ENCODE measurements at places on chromosomes 1 and 21. TPM values are rescaled to one million over a fixed set of nuclear protein-coding genes. Genes with fewer than 3 reads are reported as not detected.

- DNase-seq = no peak
These were observed 35.9 kb upstream of the PTGS2 start for GRCh38 chr1:186715887-186716809.

- DNase-seq = no peak
These were observed 89.8 kb downstream of the TRIM11 start for GRCh38 chr1:228316589-228317387.

DNA sequence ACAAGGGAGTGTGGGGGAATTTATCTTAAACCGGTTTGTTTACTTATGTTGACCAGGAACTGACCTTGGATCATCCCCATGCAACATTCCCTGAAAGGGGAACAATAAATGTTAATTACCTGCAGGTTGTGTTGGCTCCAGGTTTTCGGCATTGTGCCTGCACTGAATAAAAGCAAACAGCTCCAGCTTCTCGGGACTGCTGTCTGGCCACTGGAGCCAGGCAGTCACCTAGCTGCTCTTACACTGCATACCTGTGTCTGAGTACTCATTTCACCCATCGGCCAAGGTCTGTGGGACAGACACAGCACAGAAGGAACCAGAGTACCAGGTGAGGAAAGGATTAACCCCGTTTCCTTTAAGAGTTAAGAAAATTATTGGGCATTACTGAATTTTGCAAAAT is 32.7 kb upstream of the CTBS start:
- no peak for DNase-seq

DNA sequence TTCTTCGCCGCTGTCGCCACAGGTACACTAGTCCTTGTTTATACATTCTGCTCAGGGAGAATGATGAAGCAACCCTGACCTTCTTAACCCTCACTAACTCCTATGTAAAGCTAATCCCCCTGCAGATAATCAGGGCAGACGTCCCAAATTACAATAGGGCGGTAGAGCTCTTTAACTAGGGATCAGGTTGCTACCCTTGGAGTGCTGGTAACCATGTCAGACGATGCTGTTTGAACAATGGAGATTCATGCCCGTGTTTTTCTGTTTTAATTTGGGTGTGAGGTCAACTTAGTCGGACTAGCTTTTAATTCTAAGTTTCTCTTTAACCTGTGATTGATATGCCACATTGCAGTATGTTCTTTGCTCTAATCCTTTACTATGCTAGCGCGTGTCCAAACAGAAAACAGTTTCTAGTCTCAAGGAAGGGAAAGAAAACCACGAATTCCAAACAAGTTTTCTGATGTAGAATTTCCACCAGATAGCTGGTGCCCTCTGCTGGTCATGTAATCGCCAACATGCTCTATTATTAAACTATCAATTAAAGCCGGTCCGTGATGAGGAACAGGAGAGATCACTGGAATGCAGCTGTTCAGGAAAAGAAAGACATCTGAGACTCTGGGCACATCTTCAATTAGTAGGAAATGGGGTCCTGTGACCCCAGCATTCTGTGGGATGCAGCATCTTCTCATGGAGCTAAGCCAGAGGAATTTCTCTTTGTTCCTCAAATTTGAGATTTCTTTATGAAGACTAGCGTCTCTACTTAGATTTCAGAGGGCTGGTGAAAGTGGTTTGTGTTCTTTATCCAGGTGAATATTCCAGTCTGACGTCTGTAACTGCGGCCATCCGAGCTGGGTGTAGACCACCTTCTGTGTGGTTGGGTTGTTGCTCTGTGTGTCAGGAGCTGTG is 18.3 kb upstream of the VAMP3 start:
- DNase-seq = peak; percentile 80

DNA sequence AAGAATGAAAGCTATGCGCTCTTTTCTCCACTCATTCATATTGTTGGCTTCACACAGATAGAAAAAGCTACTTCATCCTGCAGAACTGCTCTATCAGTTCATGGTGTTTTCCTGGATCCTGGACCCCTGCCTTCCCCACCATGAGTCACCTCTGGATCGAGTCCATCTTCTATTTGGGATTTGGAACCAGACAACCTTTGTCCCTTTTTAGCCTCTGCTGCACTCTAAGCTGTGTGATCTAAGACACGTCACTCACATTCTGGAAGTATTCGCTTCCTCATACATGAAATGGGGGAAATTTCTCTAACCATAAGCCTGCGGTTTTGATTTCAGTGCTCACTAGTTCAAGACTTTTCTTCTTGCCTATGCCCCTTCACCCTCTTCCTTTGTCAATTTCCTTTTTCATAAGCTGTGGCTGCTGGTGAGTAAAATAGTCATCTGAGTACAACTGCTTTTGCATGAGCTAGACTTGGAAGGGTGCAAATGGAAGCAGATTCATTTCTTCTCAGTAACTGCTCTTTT is 14.1 kb upstream of the DEGS1 start:
- peak; percentile 96 for DNase-seq

AGMAT gene
- total RNA-seq = 1.9 TPM

- DNase-seq = peak; percentile 88
These were observed 57.0 kb downstream of the YARS1 start for GRCh38 chr1:32759997-32760623.

DNA sequence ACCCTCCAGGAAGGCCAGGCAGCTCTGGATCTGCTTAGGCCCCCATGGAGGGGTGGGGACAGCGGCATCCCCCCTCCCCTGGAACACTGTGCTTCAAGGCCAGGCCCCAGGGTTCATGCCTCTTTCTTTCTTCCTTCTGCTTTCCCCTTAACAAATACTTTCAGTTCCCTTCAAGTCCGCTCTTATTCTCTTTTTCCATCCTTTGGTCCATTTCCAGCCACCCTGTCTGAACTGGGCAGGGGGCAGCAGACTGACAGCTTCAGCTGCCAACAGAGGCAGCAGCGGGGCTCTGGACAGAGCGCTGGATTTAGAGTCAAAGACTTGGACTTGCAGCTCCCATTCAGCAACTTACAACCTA is 1.1 kb upstream of the CD244 start:
- no peak for DNase-seq

DNA sequence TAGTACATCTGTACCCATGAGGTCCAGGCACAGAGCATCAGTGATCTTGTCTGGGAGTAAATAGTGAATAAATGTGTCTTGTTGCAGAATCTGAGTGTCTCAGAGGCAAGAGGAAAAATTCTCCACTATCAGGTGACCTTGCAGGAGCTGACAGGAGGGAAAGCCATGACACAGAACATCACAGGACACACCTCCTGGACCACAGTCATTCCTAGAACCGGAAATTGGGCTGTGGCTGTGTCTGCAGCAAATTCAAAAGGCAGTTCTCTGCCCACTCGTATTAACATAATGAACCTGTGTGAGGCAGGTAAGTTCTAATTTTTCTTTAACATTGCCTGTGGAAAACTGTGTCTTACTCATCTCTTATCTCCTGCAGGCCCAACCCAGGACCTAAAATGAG is 43.1 kb downstream of the IL12RB2 start:
- no peak for DNase-seq

IL20 gene
- total RNA-seq = 2.2 TPM

GRCh38 chr1:5936126-5936525 is 56.1 kb downstream of the NPHP4 start:
- no peak for DNase-seq

GPBP1L1 gene
- 69.8 TPM for total RNA-seq

DNA sequence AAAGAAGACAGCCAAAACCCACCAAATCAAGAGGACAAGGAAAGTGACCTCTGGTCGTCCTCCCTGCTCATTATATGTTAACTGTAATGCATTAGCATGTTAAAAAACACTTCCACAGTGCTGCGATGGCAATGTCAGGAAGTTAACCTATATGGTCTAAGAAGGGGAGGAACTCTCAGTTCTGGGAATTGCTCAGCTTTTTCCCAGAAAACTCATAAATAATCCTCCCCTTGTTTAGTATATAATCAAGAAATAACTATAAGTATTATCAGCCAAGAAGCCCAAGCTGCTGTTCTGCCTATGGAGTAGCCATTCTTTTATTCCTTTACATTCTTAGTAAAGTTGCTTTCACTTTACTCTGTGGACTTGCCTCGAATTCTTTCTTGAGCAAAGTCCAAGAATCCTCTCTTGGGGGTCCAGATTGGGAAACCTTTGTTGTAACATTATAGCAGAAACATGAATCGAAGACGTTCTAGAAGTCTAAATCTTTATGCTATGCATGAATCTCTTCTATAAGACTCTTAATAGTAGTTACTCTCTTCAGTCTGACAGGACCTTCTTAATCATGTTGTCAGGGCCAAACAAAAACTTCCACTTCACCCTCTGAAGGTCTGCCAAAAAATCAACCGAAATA is 110.0 kb upstream of the VANGL1 start:
- DNase-seq = no peak

GRCh38 chr1:21034725-21035628 is 141.7 kb downstream of the EIF4G3 start:
- DNase-seq = no peak

DNA sequence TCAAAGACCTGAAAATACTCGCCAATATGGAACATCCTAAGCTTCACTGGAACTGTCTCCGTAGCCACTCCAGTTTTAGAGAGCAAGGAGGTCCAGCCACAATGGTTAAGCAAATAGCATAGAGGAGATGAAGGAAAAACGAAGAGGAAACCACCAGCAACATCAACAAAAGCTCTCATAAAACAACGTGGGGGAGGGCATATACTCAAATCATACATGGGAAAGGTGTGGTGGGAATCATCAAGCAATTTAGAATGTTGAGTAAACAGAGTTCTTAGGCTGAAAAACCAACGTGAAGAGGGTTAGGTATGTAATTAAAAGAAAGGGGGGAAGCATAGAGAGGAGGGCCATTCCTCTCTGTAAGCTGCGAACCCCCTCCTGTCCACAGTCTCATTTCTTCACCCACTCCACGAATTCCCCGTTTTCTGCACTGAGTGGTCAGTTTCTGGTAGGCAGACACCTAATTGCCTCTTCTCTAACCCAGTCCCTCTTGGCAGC is 1.0 kb downstream of the TMEM59 start:
- peak; percentile 36 for DNase-seq

- DNase-seq = peak; percentile 32
These were observed 317.7 kb upstream of the ESRRG start for GRCh38 chr1:217040711-217041455.

- no peak for DNase-seq
These were observed 27.6 kb downstream of the SNX27 start for GRCh38 chr1:151639466-151639865.

CD247 gene
- 6.5 TPM for total RNA-seq

GRCh38 chr21:25375675-25376074 is 231.6 kb downstream of the MRPL39 start:
- no peak for DNase-seq

DNA sequence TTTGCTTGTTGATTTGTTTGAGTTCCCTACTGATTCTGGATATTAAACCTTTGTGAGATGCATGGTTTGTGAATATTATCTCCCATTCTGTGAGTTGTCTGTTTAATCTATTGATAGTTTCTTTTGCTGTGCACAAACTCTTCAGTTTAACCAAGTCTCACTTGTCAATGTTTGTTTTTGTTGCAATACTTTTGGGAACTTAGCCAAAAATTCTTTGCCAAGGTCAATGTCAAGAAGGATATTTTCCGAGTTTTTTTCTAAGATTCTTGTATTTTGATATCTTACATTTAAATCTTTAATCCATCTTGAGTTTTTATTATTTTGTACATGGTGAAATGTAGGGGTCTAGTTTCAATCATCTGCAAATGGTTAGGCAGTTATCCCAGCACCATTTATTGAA is 1230.7 kb upstream of the NCAM2 start:
- DNase-seq = no peak

All from umbilical cord (tissue), 2 donors.